ENCODE measurements at places on chromosomes 2 and 18. TPM values are rescaled to one million over a fixed set of nuclear protein-coding genes. Genes with fewer than 3 reads are reported as not detected.

The COL5A2 gene
- total RNA-seq = 23.7 TPM

The ALK gene
- 9.6 TPM for total RNA-seq

The FKBP1B gene
- total RNA-seq = 38.1 TPM

The GAL3ST2 gene
- 0.42 TPM for total RNA-seq

The ANKRD29 gene
- total RNA-seq = not detected

The CABLES1 gene
- 3.1 TPM for total RNA-seq

The MZT2B gene
- 172 TPM for total RNA-seq

The NPHP1 gene
- 2.5 TPM for total RNA-seq

The SRD5A2 gene
- total RNA-seq = not detected

The CHRND gene
- 2.2 TPM for total RNA-seq

The RIT2 gene
- total RNA-seq = not detected

The KLHL41 gene
- not detected for total RNA-seq

The CCDC68 gene
- total RNA-seq = not detected

The TMEM247 gene
- not detected for total RNA-seq

The NEUROD1 gene
- total RNA-seq = 65.5 TPM

The SERPINB3 gene
- total RNA-seq = not detected

The PFN4 gene
- total RNA-seq = not detected

The GEN1 gene
- total RNA-seq = 44.4 TPM

The ERMN gene
- not detected for total RNA-seq

The CDH20 gene
- total RNA-seq = 0.47 TPM

The GNAL gene
- total RNA-seq = 52.5 TPM

The DYNC2LI1 gene
- total RNA-seq = 11.9 TPM

The CELF4 gene
- 38.4 TPM for total RNA-seq

The POMC gene
- 0.29 TPM for total RNA-seq

The MTX2 gene
- 35.7 TPM for total RNA-seq

The FSHR gene
- not detected for total RNA-seq

The RDH14 gene
- total RNA-seq = 9.1 TPM

The DSG2 gene
- total RNA-seq = 8.2 TPM

The PPP4R1 gene
- 136 TPM for total RNA-seq

The FNDC4 gene
- 15.2 TPM for total RNA-seq

The FBLN7 gene
- total RNA-seq = 0.20 TPM

The ITPRIPL1 gene
- total RNA-seq = 0.56 TPM

The BCL11A gene
- total RNA-seq = 29.1 TPM

The BUB1 gene
- total RNA-seq = 10.0 TPM

The KCNJ13 gene
- total RNA-seq = not detected

The SPP2 gene
- total RNA-seq = not detected

Measured in glutamatergic neuron (in vitro differentiated cells).